ENCODE measurements at places on chromosomes 7 and 10. TPM values are rescaled to one million over a fixed set of nuclear protein-coding genes. Genes with fewer than 3 reads are reported as not detected.

The GALNT17 gene
- total RNA-seq, result 0.03 TPM

The NUTM2A gene
- total RNA-seq, result 0.67 TPM

The PKD2L1 gene
- total RNA-seq, result not detected

The AGAP3 gene
- total RNA-seq, result 79.6 TPM

The BAIAP2L1 gene
- total RNA-seq, result 18.1 TPM

Measured in SK-MEL-5 (cell line).